ENCODE measurements at places on chromosomes 2 and 18.
A peak's percentile ranks its signal among the peaks of the same experiment; 100 is the strongest.

DNA sequence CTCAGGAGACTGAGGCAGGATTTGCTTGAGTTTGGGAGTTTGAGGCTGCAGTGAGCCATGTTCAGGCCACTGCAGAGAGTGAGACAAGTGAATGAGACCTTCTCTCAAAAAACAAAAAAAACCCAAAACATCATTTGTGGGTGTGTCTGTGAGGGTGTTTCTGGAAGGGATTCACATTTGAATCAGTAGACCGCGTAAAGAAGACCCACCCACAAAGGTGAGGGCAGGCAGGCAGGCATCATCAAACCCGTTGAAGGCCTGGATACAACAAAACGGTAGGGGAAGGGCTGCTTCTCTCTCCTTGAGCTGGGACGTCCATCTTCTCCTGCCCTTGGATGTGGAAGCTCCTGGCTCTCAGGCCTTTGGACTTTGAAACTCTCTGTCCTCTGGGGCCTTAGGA, 25.4 kb downstream of the CDKL4 start:
- DNase-seq: no peak

DNA sequence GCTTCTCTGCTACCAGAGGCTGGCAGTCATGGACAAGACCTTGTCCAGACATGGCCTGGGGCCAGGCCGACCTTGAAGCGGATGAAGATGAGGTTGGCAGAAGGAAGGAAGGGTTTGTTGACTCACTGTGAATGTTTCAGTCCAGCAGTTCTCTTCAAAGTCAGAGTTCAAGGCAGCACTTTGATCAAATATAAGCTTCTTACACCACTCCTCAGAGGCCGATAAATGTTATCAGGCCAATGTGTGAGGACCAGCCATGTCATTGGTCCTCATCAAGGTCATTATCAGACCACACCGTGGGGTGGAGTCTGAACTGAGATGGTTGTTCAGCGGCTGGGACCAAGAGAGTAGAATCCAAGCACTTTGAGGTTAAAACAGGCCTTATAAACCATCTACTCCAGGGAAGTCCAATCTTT, 35.5 kb downstream of the QPCT start:
- DNase-seq: no peak

GRCh38 chr2:20050104-20050645, 1.3 kb downstream of the LAPTM4A start:
- DNase-seq: no peak

GRCh38 chr2:127508631-127509034, 17.7 kb downstream of the IWS1 start:
- DNase-seq: no peak

DNA sequence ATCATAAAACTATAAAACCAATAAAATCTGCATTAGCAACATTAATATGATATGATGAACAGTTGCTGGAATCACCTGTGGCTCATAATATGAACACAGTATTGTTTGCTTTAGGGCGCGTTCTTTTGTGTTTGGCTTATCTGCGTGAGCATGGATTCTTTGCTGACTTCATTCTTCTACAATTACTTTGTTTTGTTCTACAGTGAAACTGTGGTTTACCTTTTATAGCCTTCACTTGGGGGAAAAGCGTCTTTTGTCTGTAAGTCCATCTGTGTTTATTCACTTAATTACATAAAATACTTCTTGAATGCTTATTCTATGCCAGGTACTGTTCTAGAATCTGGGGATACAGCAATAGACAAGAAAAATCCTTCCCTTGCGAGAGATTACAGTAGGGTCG, 74.0 kb upstream of the SEC11C start:
- DNase-seq: no peak

- DNase-seq: no peak
These were observed 61.5 kb downstream of the VRK2 start for GRCh38 chr2:58107803-58108710.

GRCh38 chr2:88125344-88125923, 2.4 kb downstream of the FABP1 start:
- no peak for DNase-seq

DNA sequence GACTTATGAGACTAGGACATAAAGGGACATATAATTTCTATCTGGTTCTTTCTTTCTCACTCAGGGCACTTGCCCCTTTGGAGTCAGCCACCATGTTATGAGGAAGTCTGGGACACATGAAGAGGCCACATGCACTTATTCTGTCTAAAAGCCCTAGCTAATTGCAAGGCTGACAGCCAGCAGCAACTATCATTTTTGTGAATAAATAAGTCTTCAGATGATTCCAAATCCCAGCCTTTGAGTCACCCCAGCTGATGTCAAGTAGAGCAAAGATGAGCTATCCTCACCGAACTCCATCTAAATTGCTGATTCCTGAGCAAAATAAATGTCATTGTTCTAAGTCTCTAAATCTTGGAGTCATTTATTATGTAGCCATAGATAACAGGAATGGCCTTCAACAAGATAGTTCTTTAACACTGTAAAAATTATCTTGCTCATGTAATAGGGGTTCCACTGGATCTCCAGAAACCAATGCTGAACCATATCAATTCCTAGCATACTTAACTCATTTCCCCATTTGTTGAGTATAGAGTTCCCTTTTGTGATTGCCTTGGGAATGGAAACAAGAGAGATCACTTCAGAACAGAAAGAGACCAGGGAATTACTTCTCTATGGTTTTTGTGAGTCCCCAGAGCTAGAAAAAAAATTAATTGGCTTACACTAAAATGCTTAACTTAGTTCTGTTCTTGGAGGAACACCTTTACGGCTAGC, 50.6 kb upstream of the FN1 start:
- no peak for DNase-seq

GRCh38 chr2:70046534-70046933, 40.7 kb upstream of the PCBP1 start:
- DNase-seq: no peak

GRCh38 chr2:98299211-98299905, 46.9 kb upstream of the CNGA3 start:
- DNase-seq: no peak

DNA sequence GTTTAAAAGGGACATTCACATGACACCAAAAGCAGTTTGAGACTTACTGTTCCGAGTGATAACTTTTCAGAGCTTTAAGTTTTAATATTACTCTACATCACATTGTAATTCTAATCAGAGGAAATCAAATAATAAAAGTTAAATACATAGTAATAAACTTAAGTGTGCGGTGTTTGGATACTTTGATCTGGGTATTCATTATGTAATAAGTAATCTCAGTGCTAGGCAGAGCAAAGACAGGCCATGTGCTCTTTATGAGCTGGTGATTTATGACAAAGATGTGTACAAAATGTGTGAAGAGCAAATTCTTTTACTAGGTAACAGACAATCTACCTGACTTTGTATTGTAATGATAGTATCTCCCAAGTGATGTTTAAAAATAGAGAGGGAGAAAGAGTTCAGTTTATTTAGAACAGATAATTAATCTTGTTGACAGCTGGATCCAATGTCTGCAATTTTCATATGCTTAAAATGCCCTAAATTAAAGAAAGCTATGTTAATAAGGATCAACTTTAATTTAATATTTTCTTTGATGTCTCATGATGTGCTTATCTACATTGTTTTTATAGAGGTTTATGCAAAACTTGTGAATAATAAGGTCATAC, 4.4 kb downstream of the CFAP221 start:
- DNase-seq: no peak

DNA sequence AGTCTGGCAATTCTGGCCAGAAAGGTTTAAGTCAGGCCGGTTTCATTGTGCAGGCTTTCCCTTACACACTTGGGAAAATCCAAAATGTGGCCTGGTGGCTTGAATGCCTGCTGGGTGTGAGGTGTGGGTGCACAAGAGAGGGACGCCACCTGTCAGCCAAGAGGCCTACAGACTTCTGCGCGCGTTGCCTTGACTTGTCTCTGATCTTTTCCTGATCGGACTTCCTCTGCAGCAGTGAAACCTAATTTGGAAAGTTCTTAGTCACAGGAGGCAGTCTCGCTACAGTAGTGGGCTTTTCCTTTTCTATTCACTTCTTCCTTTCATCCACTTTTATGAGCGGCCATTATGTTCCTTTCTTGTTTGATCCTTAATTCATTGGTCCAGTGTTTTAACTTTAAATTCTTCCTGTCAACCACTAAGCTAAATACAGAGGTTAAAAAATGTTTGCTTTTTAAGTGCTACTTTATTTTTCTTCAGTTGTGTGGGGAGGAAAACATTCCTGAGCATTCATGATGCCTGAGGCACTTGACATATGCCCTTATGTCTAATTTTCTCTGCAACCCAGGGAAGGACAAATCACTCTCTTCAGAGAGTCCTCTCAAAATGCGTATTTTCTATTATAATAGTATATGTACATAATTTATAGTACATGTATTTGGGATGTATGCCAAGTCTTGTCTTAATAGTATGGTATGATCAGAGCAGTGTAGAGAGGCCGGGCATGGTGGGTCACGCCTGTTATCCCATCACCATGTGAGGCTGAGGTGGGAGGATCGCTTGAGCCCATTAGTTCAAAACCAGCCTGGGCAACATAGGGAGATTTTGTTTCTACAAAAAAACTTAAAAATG, 128.9 kb downstream of the WDSUB1 start:
- no peak for DNase-seq

DNA sequence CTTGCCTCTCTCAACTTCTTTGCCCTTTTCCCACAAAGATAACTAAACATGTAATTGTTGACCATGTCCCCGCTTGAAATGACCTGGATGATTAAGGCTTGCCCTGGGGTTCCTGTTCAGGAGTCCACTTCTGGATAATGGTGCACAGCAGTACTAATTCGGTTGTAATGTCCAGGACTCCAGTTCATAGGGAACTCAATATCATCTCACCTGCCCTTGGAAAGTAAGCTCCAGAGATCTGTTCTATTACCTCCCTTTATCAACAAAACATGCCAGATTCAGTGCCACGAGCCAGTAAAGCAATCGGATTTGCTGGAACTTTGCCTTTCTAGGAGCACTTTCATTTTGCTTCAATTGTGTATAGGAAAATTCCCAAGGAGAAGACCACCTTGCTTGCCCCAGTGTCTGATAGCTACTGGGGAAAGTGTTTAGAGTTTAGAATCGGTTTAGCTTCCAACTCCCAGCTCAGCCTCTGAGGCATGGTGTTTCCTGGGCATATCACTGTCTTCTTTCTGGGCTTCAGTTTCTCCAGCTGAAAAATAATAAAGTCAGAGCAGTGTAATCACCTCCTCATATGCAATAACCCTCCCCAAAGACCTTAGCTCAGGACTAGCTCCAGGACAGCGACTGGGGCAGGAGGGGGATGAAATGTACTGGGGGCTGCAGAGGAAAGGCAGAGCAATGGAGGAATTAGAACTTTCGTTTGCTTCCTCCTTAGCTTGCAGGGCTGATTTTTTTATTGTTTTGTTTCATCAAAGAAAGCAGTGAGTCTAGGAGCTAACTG, 162.6 kb upstream of the CYRIA start:
- no peak for DNase-seq

DNA sequence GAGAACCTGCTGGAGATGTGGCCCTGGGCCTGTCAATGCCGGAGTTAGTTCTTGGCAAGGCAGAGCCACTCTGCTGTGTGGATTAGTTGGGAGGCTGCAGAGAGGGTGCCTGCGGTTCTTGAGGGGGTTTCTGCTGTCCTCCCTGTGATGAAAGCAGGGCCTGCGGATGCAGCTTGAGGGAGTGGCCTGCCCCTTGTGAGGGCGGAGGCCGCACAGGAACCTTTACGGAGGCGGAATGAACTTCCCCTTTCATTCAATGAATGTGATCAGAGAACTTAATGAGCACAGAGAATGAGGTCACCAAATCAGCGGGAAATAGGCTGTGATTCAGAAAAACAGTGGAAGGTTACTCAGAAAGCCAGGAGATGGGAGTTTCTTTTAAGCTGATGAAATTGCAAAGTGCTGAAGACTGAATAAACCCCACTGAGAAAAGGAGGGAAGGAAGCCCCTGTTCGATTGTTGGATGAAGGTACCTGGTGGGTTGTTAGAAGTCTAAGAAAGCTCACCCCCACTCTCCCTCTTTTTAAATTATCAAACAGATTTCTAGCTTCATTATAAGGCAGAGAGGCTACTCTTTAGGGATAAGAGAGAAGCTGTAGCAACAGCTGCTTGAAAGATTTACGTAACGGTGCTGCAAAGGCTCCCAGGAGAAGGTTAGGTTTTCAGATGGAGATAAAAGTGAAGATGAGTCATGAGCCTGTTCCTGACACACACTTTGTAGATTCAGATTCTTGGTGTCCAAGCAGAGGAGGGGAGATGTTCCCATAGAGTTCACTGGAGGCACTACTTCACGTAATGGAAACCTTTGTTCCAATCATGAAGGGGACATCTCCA, 47.4 kb downstream of the VWA3B start:
- peak; percentile 62 for DNase-seq

DNA sequence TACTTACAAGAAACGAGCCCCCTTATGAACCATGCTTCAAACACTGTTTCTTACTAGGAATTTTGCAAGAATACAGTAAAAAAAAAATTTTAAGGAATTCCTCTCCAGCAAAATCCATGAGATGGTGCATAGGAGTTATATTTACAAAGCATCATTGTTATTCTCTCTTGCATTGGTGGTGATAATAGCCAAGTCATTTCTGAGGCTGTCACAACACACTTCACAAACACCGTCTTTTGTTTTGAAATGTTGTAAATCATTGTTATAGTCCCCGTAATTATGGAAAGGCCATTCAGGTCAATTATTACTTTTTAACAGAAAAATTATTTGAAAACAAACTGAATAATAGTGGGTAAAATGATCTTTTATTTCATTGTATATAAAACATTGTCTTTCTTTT, 60.1 kb downstream of the DYNC1I2 start:
- DNase-seq: no peak

All from stimulated activated CD4-positive, alpha-beta T cell treated with anti-CD3 and anti-CD28 coated beads, Interleukin-12 subunit alpha, Interleukin-12 subunit beta, amount 100 ng/mL, for 48 hours (primary cell).